Esophagus squamous epithelium (tissue), 5 donors: ENCODE measurements at places on chromosomes 6 and 20.

DNA sequence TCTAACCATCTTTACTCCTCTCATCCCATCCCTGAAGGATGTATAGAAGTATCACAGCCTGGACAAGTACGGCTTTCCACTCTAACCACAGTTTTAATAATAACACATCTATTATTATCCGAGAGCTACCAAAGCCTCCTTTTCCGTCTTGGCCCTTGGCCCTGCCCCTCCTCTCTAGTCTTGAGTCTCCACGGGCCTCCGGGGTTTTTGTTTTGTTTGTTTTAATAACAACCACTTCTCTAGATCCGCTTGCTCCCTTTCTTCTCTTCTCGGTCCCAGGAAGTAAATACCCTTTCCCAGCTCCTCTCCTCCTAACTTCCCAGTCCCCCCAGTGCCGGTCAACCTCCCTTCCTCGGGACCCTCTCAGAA is 661 bp downstream of the LCA5 start:
- DNase-seq = no peak

DNA sequence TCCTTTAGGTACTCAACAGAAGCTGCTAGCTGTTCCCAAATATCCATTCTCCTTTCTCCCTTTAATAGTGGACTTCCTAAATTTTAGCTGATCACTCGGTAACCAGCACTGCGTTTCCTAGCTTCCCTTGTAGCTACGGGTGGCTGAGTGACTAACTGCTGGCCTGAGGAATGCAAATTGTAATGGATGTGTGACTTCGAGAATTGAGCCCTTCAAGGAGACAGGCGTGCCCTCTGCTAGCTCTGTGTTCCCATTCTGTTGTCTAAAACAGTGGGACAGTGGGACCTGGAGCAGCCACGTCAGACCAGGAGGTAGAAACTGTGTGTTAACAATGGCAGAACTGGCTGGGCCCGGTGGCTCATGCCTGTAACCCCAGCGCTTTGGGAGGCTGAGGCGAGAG is 56.5 kb downstream of the SCML4 start:
- DNase-seq = no peak

DNA sequence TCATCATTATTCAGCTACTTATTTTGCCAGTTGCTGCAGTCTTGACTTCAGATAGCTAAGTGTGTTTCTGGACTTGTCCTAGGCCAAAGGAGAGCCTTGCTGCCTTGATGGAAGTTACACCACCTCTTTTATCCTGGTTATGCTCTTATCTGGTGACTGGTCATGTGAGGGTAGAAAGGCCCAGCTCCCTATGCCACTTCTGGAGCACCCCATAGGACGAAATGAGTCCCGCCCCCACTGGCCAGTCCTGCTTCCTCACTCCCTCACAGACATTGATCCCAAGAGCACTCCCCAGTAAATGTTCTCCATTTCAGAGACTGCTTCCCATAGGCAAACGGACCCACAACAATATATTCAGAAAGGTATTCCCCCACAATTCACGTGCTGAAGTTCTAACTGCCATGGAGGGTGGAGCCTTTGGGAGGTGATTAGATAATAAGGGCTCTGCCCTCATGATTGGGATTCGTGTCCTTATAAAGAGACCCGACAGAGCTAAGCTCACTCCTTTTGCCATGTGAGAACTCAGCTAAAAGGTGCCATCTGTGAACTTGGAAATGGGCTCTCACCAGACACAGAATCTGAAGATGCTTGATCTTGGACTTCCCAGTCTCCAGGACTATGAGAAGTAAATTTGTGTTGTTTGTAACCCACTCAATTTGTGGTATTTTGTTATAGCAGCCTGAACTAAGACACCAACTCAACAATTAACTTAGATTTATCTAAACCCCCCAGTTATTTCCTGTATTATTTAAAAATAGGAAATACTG is 21.5 kb upstream of the ELOVL2 start:
- DNase-seq = no peak

DNA sequence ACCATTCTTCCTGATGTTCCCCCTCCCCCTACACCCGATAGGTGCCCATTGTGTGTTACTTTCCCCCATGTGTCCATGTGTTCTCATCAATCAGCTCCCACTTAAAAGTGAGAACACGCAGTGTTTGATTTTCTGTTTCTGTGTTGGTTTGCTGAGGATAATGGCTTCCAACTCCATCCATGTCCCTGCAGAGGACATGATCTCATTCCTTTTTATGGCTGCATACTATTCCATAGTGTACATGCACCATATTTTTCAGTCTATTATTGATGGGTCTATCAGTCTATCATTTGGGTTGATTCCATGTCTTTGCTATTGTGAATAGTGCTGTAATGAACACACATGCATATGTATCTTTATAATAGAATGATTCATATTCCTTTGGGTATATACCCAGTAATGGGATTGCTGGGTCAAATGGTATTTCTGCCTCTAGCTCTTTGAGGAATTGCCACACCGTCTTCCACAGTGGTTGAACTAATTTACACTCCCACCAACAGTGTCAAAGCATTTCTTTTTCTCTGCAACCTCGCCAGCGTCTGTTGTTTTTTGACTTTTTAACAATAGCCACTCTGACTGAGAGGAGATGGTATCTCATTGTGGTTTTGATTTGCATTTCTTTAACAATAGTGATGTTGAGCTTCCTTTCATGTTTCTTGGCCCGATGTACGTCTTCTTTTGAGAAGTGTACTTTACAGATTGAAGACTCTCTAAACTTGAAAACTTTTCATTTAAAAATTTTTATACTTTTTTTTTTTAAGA is 41.0 kb upstream of the GCNT2 start:
- no peak for DNase-seq

DNA sequence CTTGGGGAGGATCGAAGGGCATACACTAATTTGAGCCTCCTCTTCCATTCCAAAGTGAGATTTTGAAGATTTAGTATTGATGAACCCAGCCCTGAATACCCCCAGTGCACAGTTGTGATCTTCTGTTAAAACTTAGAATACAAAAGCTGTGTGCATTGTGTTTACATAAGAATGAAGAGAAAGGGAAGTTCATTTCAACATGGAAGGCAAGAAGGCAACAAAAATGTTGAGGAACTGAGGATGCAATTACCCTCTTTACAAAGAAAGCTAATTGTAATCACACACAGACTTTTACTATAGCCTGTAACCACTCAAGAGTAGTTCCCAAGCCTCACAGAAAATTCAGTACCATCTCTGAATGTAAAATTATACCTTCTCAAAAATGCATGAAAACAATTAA is 49.3 kb downstream of the GFOD1 start:
- no peak for DNase-seq

DNA sequence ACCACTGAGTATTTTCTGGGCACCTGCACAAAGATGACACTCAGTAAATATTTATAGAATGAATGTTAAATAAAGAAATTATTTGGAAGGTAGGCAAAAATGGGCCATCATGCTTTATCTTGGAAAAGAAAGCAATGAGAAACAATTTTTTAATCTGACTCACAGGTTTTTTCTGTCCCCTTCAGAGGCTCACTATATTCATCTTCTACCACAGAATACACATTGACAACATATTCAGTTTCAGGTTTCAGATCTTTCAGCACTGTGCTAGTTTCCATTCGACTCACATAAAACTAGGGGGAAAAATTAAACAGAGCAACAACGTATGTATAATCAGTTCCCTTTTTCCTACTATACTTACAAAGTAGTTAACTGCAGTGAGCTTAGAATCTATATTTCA is 58.3 kb downstream of the COL12A1 start:
- DNase-seq = no peak

DNA sequence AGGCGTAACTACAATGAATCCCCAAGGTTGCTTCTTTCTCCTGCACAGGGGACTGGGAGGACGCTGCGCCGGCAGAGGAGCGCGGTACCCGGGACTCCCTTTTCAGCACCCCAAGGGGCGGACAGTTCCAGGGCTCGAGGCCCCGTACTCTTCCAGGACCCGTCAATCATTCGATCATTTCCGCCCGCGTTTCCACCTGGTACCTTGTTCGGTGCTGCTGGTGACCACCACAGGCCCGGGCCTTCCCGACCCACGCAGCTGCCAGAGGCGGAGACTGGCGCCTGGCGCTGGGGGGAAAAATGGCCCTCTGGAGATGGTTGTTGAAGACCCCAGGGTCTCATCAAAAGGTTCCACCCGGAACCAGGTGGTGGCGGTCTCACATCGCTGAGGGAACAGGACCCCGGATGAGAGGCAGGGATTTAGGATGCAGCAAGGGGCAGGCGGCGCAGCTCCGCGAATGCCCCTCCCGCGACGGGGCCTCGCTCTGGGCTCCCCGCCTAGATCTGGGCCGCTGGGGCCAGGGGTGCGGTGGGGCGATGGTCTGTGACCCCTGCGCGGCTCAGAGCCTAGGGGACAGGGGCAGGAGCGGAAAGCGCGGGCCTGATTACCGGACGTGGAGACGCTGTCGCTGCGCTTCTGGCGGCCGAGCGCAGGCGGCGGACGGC is 744 bp downstream of the VSX1 start:
- no peak for DNase-seq

DNA sequence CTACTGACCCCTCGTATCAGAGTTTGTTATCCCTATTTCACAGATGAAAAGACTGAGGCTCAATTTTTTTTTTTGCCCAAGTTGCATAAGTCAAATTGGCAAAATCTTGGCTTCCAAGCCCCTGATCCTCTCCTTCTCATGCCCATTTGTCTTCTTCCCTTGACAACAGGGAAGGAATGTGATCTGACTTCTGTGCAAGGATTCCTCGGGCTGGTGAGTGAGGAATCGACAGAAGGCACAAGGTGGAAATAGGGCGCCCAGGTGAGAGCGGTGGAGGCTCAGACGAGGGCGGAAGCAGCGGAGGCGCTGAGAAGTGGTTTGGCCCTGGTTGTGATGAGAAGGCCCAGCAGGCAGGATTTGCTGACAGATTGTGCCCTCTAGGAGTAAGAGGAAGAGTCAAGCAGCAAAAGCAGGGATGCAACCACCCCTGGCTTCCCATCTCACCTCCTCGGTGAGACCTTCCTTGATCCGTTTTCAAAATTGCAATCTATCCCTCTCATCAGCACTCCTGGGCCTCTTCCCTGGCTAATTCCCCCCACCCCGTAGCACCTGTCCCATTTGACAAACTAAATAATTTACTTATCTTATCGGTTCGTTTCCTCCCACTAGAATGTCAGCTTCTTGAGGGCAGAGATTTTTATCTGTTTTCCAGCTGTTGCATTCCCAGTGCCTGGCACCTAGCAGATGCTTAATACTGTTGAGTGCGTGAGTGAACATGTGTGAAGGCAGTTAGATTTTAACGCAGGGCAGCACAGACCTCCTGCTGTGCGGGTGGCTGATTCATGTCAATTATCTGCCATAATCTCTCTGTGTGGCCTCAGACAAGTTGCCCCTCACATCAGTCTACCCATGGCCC is 3.7 kb upstream of the SIRPA start:
- DNase-seq = no peak

GRCh38 chr6:155510879-155511278 is 55.2 kb upstream of the NOX3 start:
- no peak for DNase-seq

DNA sequence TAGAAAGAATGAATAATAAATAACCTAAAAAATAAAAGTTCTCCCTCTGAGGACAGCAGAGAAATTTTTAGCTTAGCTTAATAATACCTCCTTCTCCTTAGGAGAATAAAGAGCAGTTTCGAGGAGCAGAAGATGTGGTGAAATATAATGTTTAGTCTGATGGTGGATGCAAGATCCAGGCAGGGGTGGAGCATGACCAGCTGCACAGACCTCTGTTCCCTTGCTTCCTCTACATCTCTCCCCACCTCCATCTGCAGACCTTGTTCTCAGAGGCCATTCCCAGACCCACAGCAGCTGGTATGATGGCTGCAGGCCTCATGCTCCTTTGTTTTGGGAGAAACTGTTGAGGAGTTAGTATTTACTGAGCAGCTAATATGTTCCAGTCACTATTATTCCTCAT is 1.5 kb downstream of the BTN3A2 start:
- no peak for DNase-seq

DNA sequence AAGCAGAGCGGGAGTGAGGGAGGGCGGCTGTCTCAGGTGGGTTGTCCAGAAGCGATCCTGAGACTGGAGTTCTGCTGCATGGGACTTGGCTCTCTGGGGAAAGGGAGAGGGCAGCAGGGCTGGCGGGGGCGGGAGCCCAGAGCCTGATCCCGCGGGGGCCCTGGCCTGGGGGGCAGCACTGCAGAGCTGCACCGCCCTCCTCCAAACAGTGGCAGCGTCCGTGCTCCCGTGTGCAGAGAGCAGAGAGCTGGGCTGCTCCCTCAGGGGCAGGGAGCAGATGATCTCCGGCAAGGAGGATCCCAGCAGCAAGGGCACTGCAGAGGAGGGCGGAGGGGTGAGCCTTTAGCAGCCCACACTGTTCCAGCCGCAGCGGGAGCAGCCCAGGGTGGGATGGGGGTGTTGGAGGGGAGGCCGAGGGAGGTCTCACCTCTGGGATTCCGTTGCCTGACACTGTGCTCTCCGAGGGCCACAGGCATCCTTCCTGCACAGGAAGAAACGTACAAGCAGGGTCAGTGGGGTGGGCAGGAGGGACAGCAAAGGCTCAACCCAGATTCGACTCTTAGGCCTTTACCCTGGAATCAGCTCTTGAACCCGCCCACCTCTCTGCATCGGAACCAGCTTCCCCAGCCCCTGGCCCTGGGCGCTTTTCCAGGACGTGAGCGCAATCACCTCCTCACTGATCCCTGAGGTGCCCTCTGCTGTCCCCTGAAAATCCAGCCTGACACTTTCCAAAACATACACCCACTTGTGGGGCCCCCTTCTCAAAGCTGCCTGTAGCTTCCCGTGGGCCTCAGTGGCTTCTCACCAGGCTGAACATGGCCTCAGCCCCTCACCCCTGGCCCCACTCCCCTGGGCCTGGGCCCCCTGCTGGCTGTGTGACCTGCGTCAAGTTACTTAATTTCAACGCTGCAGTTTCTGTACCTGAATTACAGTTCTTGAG is 32.6 kb upstream of the ZBP1 start:
- no peak for DNase-seq

DNA sequence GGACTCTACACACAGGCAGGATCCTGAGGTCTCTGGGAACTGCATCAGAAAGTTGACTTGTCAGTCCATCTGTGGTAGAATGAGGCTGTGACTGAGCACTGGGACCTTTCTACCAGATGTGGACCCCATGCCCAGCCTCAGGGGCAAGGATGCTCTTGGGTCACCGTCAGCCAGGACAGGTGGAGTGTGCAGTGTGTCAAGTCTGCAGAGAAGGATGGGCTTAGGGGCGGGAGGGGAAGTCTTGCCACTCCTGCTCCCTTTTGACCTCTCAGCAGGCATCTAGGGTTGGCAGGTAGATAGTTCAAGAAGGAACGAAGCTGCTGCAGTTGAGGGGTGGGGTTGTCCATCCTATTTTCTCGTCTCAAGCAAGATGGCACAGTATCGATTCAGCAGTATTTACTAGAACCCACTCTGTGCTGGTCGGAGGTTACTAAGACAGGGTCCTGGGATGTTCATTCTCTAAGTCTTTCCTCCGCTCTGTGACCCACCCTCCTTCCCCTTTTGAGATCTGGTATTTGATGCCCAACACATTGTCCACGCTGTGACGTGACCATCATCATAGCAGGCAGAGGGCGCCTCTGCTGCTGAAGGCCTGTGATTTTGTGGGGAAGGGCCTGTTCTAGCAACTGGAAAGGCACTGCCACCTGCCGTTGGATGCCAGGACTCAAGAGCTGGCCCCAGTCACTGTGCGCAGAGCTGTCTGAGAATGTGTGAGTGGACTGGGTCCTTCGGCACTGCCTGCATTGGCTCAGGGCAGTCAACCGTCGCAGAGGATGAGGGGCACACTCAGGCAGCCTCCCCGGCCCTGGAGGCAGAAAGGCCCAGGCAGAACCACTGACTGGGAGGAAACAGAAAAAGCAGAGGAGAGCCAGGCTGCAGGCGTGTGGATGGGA is 23.2 kb downstream of the RBCK1 start:
- no peak for DNase-seq

GRCh38 chr6:138844192-138844591 is 48.3 kb downstream of the ECT2L start:
- no peak for DNase-seq
